ENCODE measurements at places on chromosomes 2 and 18.

GRCh38 chr2:191917967-191918651, 71.2 kb upstream of the CAVIN2 start:
- DNase-seq = no peak

DNA sequence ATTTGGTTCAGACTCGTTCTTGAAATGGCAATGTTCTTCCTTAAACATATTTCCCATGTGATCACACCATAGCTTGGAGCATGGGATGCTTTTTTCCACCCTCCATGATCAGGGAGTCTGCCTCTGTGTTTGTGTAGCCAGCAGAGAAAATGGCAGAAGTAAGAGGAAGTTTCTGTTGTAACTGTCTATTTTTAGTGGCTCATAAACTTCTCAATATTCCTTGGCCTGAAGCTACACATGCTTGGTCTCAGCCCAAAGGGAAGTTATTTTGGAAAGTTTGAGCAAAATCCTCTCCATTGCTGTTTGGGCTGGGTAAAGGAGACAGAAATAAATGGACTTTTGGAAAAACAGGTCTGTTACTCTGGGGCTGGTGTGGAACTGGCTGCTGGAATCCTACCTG, 33.4 kb upstream of the ITGA6 start:
- DNase-seq = no peak

- no peak for DNase-seq
Observed at GRCh38 chr18:21483051-21483450, 117.5 kb downstream of the ESCO1 start.

- DNase-seq = no peak
Observed at GRCh38 chr18:48605408-48605845, 66.6 kb downstream of the CTIF start.

DNA sequence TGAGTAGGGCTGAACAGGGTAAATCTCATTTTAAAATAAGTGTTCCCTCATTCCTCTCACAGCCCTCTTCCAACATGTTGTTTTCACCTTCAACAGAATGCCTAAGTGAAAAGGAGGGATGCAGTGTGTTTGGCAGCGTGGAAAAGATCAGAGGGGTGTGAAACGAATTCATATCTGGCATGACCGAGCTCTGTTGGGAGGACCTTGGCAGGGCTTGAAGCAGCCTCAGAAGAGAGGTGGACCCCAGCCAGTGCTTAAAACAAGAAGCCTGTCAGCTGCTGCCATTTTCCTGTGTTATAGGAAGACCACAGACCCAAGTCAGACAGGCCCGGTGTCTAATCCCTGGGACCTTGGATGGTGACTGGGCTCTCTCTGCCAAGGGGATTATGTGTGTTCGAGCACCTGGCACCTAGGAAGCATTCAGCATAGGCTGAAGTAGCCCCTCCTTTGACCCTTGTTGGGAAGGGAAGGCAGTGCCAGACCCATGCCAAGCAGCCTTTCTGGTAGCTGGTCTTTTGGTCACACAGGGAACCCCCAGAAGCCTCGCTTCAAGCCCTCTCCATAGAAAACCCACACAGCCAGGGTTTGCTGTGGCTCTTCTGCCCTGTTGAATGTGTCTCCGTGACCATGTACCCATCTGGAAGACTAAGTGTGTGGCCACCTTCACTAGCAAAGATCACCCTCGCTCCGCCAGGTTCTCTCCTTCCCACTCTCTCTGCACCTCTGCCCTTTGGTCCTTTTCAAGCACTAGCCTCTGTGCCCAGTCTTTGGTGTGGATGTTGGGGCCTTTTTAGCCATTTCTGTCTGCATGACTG, 87.5 kb upstream of the ST3GAL5 start:
- DNase-seq = no peak

DNA sequence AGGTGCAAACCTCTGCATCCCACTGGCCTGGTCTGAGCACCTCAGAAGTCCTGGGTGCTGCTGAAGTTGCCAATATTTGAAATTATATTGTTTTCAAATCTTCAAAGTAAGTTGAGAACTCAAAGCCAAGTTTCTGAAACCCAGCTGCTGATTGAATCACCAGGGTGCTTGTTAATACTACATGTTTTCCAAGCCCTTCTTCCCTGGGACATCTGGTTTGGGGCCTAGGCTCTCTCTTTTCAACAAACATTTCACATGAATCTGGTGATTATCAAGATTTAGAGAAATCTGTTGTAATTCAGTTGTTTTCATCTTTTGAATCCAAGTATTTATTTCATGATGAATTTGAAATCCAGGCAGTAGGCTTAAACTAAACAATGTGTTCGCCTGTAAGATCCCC, 24.4 kb downstream of the MLPH start:
- no peak for DNase-seq

DNA sequence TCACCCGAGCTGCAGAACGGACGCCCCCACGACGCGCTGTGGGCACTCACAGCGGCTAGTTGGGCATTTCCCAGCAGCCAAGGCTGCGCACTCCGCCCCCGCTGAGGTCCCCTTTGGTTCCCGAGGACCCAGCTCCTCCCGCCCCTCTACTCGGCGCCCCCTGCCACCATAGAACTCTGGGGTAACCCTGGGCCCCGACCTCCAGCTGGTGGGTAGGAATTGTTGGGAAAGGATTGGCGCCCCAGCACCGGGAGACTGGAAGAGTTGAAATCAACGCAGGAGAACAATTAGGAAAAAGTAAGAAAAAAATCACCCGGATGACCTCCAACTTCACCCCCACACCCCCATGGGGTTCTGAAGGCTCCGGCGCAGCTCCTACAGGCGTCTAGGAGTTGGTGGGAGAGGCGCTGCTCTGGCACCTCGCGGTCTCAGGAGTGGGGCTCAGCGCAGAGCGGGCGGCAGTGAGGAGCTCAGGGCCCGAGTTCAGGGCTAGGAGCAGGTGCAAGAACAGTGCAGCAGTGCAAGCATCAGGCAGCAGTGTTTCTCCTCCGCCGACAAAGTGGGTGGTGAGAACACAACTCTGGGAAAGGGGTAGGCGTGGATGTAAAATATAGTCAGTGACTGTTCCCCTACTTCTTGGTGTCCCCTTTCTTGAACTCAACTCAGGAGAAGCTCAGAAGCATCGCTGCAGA, 14.0 kb downstream of the POU3F3 start:
- no peak for DNase-seq

DNA sequence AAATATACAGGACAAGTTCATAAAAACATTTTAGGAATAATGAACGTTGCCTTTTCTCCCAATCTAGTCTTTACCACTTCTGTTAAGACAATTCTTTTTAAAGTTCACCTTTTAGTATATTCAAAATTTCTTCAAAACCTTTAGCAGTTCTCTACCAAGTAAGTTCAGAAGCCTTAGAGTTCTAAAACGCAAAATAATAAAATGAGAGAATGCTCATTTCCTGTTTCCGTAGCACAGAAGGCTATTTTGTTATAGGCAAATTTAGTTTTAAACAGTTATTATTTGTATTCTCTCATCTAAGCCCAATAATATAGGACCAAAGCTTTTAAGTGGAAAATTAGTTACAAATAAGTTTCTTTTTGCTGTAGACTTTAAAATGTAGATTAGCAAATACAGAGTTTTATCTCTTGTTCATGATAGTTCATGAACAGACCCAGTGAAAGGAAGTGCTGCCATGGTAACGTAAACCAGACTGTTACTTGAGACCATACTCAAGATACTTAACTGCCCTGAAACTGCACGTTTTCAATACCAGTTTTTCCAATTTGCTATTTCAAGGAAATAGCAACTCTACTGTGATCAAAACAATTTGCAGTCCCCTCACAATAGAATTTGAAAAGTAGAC, 173.1 kb upstream of the STON1 start:
- no peak for DNase-seq

- no peak for DNase-seq
Observed at GRCh38 chr18:75016025-75016717, 192.8 kb downstream of the PTGR3 start.

- DNase-seq = no peak
Observed at GRCh38 chr2:9050122-9050809, 46.8 kb upstream of the MBOAT2 start.

DNA sequence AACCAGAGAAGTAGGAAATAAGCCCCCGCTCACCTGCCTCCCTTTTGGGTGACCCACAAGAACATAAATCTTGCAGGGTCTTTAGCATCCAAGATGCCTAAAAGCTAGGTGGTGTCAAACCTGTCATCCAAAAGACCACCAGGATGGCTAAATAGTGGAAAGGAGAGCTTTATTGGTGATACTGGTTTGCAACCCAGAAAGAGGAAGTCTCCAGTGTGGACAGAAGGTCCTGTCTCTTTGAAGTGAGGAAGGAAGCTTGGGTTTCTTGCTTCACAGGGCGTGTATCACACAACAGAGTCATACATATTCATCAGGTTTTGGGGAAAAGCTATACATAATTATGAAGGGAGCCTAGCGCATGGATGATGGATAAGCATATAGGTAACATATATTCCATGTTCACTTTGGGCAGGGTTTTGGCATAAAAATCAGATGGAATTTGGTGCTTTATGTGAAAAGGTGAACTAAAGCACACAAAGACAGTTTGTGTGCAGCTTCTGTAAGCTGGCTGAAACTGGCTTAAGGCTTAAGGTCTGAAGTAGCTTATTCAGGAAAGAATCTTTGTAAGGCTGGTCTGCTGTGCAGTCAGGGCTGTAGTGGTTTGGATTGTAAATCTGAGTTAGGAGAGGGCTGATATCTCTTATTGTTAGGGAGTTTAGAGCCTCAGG, 102.2 kb upstream of the MSH2 start:
- DNase-seq = no peak

DNA sequence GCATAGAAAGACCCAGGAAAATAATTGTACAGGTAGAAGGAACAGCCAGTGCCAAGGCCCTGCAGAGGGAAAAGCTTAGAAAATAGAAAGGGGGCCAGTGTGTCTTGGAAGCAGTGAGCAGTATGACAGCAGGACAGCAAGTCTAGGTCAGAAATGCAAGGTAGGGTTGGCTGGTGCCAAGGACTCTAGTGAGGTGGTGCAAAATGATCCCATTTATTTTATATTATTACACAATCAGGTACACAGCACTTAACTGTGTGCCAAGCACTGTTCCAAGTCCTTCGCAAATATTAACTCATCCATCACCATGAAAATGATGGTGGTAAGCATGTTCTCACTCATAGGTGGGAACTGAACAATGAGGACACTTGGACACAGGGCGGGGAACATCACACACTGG, 100.0 kb downstream of the AQP4 start:
- no peak for DNase-seq

- no peak for DNase-seq
Observed at GRCh38 chr2:85579266-85579935, 2.0 kb downstream of the VAMP8 start.

- DNase-seq = peak; percentile 70
Observed at GRCh38 chr18:21996351-21996826, 173.0 kb upstream of the GATA6 start.

DNA sequence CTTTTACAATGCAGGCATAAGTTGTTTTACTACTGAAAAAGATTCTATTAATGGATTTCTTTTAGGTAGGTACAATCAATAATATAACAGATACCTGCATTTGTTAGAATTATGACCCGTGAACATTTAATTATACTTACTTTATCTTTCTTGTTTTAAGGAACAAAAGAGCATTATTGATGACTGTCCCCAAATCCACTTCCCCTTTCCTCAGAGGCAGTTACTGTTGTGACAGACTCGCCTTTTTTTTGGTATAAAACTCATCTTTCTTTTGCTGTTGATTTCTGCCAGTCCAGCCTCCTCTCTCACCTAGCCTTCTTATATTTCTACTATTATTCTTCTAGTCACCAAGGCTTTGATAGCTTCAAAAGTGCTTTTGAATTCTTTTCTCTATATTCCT, 12.1 kb downstream of the ACTR3 start:
- DNase-seq = no peak

DNA sequence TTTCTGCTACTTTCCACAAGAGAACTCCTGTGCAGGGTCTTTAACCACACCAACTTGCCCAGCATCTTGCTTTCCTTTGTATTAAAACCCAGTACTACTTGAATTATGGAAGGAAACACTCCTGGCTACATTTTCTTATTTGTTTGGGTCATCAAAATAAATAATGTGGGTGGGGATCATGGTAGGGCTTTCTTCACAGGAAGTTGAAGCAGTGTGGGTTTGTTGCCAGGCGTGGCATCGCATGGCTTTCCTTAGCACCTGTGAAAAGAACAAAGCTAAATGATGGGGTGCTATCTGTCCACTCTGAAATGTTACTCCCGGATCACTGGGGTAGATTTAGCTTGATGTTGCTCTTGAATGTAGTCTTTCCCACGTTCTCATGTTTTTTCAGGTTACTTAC, 18.7 kb downstream of the ARHGAP25 start:
- DNase-seq = no peak

DNA sequence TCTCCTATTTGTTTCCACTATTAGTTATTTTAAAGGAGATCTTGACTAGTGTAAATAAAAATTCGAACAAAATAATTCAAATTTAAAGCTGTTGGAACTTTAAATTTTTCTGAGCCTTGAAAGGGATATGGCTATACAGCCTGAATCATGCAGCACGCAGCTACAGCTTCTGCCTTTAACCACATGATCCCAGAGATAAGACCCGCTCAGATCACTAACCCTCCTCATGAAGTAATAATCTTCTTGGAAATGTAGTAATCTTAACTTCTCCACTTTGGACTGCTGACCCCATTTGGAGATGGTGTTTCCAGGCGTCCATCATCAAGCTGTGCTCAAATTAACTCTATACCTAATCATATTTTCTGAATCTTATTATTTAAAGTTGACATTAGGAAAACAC, 336.6 kb downstream of the DSC3 start:
- no peak for DNase-seq

DNA sequence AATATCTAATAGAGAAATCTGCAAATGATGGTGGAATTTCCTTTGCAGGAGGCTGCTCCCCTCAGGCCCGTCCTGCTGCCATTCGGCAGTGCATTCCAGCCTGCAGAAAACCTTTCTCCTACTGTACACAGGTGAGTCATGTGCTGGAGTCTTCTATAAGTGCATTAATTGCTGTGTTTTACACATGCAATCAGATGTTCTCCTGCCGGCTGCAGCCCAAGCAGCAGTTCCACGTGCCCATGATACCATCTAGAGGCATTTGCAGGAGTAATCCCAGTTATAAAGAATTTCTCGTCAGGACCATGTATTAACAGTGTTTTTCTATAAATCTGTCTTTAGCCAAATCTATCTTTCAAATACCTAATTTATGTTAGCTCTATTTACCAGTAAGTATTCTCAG, 304.7 kb upstream of the HNMT start:
- no peak for DNase-seq

GRCh38 chr2:44553456-44553855, 191.7 kb downstream of the CAMKMT start:
- no peak for DNase-seq
